ENCODE measurements at places on chromosomes 2 and 18. TPM values are rescaled to one million over a fixed set of nuclear protein-coding genes. Genes with fewer than 3 reads are reported as not detected.

- no peak for DNase-seq
These were observed 14.7 kb downstream of the NIFK start for GRCh38 chr2:121721926-121722325.

Gene PLB1
- total RNA-seq = 0.77 TPM

GRCh38 chr2:238299803-238300202, 11.4 kb upstream of the PER2 start:
- DNase-seq = no peak

Gene RAX
- total RNA-seq = not detected

DNA sequence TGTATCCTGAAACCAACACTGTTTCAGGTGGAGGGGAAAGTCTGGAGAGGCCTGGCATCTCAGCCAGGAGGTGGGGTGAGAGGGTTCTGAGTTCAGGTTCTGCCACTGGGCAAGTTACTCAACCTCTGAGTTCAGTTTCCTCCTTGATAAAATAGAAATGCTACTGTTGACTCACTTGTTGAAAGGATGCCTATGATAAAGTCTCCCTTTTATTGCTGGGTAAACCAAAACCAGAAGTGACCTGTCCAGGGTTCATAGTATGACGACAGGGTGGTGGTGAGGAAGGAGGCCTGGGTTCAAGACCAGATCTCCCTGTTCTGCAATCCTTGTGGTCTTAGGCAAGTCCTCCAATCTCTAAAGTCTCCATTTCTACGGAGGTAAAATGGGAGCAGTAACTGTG, 232.7 kb downstream of the PRKCE start:
- no peak for DNase-seq

DNA sequence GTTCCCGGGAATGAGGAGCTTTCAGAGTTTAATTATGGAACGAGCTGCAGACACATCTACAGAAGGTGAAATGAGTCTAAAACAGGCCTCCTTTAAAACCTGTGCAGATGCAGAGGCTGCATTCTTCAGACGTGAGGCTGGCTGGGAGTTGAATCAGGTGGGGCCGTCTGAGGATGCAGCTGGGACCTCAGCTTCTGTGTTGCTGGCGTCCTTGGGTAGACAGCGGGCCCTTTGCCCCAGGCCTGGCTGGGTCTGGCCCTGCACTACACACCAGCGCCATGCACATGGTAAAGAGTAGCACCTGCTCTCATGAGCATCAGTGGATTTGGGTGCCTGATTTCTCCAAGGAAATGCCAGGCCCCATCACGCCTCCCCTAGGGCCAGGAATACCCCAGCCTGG, 67.3 kb downstream of the TMEM18 start:
- DNase-seq = no peak

DNA sequence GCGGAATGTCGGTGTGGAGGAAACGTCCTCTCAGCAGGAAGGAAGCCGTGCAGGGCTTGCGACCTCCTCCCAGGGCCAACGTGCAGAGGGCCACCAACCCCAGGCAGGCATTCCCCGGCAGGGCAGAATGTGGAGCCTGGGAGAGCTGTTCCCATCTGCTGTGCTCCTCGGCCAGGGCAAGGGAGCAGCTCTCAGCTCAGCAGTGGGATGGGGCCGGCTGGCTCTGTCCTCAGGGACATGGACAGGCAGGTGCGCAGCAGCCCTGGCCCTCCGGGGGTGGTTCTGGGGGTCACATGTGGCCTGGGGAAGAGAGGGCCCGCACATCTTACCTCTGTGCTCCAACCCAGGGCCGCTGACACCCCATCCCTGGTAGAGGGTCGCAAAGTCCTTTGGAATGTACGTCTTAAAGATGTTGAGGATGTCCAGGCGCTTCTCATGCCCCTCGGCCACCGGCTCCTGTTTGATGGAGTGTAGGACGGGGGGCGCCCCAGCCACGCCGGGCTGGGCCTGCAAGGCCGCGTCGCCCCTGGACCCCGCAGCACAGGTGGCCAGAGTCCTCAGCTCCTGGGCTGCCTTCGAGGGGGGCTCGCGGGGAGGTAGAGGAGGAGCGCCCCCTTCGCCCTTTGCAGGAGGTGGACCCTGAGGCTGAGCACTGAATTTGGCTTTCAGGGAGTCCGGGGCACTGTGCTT, 116.4 kb downstream of the ZNF516 start:
- no peak for DNase-seq

Gene GPR35
- 0.32 TPM for total RNA-seq

Gene SERPINB4
- total RNA-seq = not detected

Gene GLI2
- 17.0 TPM for total RNA-seq

DNA sequence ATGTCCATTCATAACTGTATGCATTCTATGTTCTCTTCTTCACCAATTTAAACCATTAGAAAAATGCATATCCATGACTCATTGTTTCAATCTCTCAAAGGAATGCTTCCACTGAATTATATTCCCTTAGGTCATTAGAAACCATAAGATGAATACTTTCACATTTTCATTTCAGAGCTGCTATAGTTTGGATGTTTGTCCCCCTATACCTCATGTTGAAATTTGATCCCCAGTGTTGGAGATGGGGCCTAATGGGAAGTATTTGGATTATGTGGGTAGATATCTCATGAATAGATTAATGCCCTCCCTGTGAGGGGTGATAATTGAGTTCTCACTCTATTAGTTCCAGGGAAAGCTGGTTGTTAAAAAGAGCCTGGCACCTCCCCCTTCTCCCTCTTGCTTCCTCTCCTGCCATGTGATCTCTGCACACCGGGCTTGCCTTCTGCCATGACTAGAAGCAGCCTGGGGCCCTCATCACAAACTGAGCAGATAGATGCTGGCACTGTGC, 35.7 kb downstream of the THUMPD2 start:
- DNase-seq = peak; percentile 76

GRCh38 chr2:9297807-9298206, 91.2 kb downstream of the ASAP2 start:
- DNase-seq = no peak

DNA sequence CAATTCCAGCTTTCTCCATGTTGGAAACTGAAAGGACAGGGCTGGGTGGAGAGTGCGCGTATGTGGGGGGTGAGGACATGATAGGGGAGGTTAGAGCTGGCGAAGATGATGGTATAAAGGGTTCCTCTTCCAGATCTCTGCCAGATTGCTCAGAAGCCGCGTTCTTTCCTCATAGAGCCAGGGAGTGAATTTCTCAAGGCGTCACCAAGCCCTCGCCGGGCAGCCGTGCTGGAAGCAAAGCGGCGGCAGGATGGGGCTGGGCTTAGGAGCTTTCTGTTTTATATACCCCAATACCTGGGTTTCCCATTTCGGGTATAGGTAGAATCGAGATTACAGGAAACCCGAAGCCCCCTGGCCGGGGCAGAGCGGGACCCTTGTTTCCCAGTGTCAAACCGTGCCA, 43.8 kb downstream of the DDX18 start:
- no peak for DNase-seq

DNA sequence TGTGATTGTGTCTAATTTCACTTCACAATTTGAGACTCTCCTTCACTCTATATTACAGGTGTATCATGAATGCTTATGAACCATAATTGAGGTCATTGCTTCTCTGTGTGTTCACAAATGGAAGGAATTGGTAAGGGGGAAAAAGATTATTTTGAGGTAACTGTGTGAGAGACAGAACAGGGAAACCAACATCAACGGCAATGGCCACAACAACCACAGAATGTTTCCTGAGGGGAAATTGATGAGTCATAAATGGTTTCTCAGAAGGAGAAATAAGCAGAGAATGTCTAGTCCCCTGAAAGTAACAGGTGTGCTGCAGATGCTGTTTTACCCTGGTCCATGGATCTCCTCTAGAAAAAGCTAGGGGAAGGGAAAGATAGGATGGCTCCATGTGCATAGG, 361.2 kb upstream of the GALNT5 start:
- DNase-seq = no peak

DNA sequence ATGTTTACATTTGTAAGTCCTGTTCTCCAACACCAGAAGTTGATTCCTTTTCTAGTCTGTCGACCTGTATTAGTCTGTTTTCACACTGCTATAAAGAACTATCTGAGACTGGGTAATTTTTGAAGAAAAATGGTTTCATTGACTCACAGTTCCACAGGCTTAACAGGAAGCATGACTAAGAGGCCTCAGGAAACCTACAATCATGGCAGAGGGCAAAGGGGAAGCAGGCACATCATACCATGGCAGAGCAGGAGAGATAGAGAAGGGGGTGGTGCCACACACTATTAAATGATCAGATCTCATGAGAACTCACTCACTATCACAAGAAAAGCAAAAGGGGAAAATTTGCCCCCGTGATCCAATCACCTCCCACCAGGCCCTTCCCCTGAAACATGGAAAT, 112.8 kb upstream of the MAP3K20 start:
- DNase-seq = no peak

Gene MAB21L4
- total RNA-seq = 0.20 TPM

Gene ACMSD
- total RNA-seq = not detected

Gene CABLES1
- total RNA-seq = 6.8 TPM

GRCh38 chr2:44118257-44118656, 50.4 kb upstream of the PPM1B start:
- DNase-seq = no peak
